NCI-H510A treated with DMSO at 0.1 percent for 48 hours (cell line): ENCODE measurements at places on chromosomes 13 and 19.

DNA sequence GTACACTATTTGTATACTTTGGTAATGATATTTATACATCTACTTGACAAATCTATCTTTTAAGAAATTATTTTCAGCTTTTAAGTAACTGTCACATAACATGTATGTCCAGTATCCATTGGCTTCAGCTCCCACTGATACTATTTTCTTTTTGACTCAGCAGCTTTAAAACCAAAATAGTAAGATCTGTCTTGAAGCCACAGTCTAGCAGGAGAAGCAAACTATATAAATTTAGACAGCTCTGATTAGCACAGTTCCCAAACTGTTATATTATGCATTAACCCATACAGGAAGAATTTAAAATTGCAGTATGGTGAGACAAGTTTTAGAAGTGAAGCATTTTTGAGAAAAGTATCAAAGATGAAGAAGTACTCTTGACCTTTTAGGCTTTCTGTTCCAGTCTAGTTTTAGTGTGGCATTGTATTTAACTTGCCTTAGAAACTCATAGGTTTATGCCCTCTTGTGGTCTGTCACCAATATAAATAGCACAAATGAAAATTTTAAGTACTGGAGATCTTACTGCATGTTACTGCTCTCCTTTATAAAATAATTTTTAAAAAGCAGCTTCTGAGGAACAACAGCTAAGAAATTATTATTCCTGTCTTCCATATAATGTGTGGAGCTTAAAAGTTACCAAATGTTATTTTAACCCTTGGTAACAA is 24.7 kb downstream of the URI1 start:
- no peak for DNase-seq

DNA sequence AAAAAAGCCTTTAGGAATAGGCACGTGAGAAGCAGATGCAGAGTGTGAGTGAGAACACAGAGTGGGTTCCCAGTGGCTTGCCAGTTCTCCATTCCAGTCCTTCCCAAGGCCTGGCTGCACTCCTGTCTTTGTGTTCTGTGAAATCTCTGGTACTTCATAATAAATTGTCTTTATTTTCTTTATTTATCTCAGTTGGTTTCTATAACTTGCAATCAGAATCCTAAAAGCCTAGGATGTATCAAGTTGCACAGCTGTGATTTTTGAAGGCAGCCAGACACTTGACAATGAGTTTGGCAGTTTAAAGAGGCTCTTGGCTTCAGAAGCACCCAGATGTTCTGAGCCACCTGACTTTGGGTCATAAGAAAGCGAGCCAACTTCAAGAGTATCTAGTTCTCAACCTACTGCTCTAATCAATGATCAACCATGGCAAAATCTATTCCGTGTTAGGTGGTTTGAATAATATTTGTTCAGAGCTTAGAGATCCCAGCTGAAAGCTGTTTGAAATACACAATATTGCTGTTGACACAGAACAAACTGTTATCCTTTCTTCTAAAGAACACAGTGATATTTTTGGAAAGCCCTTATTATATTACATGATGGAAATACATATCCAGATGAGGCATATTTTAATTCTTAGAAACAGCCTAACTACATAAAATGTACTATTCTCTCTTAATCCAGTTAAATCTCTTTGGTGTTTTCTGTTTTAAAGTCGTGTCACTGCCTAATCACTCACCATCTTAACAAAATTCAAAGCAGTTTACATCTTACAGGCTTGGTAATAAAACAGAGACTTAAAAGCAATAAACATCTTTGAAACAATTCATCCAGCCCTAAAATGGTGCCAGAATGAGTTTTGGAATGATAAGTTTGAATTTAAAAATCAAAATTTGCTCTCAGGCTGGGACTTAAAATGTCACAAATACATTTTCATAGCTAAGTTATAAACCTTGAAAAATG is 483.0 kb upstream of the NBEA start:
- DNase-seq, result peak; percentile 73

DNA sequence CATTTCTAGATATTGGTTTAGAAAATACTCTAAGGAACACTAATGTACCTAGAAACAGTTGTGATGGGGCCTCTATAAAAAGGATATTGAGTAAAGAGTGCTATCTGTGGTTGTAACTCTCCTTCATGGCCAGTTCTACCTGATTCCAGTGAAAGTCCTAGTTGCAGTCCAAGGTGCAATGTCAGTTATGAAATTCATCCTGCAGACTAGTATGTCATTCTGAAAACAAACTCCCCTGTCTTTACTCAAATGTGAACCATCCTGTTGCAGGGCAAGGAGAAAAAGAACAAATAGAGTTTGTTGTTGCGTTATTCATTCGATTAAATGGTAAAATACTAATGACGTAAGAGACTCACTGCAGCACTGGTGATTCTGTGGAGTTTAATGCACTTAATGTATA is 18.3 kb upstream of the N4BP2L1 start:
- no peak for DNase-seq

DNA sequence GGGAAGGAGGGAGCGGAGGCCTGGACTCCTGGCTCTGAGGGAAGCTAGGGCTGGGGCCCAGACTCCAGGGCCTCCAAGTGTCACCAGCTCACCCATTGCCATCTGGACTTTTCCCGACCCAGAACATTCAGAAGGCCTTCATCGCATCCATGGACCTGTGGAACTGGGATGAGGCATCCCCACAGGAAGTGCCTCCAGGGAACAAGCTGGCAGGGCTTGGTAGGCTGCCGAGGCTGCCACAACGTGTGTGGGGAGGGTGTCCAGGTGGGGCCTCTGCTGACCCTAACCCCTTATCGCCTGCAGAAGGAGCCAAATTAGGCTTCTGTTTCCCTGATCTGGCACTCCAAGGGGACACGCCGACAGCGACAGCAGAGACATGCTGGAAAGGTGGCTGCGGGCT is 767 bp downstream of the ETV2 start:
- DNase-seq, result no peak

DNA sequence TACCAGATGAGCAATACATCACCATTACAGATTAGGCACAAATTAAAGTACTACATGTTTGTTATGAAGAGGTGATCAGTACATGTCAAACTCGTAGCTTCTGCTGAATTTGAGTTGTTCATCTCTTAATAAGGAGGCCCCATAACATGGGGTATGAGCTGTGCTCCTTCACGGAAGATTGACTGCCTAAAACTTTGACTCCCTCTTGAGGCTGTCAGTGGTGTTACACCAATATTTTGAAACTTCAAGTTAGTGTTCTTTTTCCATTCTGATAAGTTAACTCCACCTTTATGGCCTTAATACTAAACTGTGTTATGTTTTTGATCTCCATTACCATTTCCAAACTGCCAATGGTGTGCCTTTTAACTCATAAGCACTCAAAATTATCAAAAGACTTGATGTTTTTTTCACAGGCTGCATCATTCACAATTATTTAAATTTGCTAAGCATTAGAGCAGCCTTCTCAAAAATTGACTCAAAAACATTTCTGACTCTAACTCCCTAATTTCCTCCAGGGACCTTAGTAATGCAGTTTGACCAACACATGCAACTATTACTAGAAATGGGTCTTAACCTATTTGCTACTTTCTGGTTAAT is 1591.5 kb downstream of the PCDH9 start:
- no peak for DNase-seq

DNA sequence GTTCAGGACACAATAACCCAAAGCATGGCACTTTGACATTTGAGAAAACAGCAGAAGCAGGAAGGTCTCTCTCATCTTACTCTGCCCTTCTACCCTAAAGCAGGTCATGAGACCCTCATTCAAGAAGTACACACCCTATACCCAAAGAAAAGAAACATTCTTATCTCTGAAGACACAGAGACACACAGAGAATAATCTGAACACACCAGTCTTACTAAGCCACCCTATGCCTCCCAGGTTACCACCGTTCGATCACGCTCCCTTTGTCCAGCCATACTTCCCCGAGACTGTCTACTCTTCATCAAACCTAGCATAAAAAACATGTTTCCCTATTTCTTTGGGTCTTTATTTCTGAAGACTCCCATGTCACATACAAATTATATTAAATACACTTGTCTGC is 66.5 kb upstream of the ANKRD10 start:
- no peak for DNase-seq

DNA sequence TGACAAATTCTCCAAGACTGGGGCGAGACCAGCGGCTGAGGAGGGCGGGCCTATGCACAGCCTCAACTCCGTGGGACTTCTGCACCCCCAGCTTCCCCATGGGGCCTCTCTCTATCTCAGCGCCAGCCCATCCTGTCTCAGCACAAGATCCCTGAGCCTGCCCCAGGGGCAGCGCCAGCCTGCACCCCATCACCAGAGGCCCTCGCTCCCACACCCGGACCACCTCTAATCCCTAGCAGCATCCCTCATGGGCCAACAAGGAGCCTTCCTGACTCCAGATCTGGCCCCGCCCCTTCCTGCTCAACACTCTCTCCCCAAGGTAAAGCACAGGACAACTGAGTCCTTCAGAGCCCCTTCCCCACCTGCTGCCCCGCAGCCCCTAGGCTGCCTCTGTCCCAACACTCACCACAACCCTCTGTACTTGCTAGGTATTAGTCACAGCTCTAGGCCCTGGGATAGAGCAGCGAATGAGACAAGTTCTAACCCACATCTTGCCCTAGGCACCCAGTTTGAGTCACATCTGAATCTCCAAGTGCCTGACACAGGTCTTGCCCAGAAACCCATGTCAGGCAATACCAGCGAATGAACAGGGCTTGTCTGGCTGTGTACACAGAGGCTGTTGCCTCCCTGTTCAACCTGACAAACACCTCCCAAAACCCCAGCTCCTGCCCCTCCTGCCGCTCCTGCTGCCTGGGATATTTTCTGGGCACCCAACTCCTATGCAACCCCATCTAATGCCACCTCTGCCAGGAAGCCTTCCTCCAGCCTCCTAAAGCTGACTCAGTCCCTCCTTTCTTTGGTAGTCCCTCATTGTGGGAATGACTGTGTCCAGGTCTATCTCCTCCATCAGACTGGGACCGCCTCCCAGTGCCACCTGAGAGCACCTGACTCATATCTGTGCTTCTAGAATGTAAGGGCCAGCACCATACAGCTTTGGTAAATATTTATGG is 18.6 kb downstream of the GRIK5 start:
- peak; percentile 39 for DNase-seq

DNA sequence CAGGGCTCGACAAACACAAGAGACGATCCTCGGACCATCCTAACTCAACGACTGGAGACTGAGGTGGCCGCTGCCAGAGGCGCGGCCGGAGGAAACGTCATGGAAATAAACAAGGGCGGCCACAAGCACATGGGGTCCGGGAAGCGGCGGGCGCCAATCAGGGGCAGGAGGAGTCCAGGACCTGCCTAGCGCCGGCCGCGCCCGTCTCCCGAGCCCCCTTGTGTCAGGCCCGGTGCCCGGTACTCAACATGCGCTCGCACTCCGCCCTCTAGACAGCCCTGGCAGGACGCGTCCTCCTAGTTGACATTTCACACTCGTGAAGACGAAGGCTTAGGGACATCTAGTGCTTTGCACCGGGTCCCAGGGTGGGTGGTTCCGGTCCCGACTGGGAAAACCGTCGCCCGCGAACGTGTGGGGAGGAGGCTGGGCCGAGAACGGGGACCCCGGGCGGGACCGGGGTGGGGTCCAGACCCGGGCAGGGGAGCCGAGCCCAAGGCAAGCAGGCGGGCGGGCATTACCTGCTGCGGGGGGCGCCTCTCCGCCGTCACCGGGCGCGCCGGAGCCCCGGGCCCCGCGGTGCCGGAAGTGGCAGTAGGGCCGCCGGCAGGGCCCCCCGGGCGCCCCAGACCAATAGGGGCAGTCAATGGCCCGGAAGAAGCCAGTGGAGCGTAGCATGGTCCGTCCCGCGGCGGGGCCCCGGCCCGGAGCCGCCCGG is 442 bp downstream of the REXO1 start:
- DNase-seq, result no peak

DNA sequence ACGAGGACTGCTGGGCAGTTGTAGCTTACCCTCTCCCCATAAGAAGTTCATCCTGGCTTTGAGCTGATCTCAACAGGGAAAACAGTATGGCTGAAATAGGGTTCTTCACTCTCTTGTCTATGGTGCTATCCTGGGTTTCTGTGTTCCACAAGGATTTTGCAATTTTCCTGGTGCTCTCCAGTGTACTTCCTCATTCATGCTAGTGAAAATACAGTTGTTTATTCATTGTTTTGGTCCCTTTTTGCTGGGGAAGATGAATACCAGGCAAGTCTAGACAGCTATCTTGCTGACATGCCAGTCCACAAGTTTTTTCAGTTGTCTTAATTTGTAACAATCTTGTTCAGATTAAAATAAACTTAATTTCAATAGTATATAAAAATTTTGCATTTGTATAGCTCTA is 306.5 kb downstream of the DLEU7 start:
- DNase-seq, result no peak

- DNase-seq, result no peak
Measured at GRCh38 chr19:1222394-1222793, 15.4 kb downstream of the CBARP start.

- DNase-seq, result no peak
Measured at GRCh38 chr13:40968416-40969000, 50.6 kb downstream of the ELF1 start.

DNA sequence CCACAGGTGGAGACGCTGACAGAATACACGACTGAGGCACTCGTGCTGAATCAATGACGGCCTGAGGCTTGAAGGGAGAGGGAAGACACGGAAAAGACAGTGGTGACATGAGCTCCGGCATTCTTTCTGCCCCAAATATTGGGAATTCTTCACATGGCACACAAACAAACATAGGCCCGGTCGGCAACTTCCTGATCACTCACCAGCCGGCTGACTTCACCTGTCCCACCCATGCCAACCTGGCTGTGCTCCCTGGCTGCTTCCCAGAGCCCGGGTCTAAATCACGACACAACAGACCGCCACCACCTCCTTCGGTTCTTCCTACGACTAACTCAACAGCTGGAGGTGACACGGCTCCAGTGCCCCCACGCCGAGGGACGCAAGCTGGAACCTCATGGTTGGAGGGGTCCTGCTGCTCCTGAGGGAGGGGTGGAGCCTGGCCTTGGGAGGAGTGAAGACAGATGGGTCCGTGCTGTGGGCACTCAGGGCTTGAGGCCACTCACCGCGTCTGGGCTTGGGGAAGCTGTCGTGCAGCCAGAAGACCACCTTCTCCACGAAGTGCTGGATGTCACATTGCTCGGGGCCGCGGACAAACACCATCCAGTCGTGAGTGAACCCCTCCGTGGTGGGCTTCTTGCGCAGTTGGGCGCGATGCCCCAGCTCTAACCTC is 9.6 kb downstream of the MLLT1 start:
- DNase-seq, result no peak

- no peak for DNase-seq
Measured at GRCh38 chr19:10321874-10322835, 6.3 kb upstream of the FDX2 start.

DNA sequence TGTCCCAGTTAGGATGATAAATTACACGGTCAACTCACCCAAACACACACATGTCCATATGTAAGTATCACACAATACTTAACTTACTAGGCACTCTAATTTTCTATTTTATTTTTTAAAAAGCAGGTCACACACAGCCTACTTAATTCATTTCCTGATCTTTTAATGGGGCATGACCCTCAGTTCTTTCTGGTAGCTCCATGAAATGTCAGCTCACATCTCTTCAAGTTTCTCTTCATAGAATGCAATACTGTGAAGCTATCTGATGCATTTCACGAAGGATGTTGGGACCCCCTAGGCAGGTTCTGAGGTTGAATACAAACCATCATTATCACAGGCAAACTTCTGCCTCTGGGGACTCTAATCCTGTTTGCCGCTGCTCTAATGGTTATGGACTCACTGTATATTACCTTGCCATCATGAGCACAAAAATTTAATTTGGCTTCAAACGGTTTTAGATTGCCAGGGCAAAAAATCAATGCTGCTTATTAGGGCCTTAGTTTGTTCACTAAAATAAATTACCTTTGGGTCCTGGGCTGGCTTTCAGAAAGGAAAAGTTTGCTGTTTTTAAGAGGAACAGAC is 16.1 kb upstream of the DHRS12 start:
- DNase-seq, result no peak
